WTC11 (cell line): ENCODE measurements at places on chromosomes 1 and 21.

GRCh38 chr1:60066001-60066400 is 7.6 kb downstream of the C1orf87 start:
- no peak for DNase-seq

- no peak for DNase-seq
These were observed 1203.9 kb downstream of the AMY1C start for GRCh38 chr1:104953555-104953954.

DNA sequence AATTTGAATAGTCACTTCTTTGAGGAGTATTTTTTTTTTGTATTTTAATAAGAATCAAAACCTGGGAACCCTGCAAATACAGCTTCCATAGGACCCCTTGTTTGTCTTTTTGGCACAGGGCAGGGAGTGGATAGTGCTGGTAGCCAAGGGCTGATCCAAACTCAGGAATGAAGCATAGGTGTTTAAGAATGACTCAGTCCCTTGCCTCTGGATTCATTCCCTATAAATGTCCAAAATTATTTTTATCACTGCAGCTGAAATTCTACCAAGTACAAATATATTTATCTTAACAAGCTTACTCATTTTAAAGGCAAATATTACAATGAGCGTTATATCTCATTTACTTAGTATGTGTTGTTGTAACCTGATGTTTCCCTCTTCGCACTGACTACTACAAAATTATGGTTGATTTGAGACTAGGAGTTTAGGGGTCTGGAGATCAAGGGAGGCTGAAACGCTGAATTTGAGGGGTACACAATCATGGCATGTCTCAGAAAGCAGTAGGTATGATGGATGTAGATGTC is 278.6 kb upstream of the LYPLAL1 start:
- DNase-seq: no peak

DNA sequence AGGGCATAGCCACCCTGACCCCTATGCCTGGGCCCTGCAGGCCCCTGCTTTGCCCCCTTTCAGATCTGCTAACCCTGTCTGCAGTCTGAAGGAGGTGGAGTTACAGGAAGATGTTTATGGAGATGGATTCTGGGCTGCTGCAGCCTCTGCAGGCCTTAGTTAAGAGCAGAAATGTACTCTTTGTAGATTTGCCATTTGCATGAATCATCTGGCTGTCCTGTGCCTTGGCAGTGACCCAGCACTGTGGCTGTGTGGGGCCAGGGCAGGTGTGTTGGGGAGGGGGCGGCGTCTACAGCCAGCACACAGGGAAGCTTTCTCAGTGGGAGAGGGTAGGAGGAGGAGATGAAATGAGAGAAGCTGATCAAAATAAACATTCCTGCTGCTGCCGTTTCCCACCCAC is 867.3 kb downstream of the PLA2G4A start:
- no peak for DNase-seq

GRCh38 chr1:185467122-185467521 is 150.1 kb upstream of the IVNS1ABP start:
- DNase-seq: no peak

GRCh38 chr21:21286170-21286798 is 288.1 kb downstream of the NCAM2 start:
- no peak for DNase-seq

DNA sequence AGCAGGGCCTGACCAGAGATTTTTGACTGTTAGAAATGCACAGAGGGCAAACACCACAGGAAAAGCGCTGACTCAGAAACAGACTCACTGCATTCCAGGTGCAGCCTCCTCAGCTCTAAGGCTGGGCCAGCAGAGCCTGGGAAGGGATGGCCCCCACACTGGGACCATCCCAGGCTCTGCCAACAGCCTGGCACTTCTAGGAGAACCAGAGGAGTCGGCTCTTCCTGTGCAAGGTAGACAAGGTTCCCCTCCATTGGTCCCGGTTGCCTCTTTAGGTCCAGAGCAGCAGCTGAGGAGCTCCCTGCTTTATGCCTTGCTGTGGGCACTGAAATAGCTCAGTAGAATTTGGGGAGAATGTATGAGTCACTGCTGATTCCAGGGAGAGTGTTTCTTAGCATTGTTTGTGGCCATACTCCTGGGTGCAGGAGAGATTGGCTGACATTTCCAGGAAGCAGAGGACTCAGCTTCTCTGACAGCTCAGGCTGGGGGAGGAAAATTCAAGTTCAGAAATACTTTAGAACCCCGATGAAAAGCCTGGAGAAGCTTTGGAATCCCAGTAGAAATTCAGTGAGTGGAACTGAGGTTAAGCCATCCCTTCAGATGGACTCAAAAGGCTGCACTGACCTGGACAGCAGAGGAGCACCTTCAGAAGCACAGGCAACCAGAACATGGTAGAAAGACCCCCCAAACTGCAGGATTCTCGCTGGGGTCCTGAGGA is 19.7 kb downstream of the PRAMEF1 start:
- DNase-seq: no peak
